ENCODE measurements at places on chromosomes 13 and 19.

DNA sequence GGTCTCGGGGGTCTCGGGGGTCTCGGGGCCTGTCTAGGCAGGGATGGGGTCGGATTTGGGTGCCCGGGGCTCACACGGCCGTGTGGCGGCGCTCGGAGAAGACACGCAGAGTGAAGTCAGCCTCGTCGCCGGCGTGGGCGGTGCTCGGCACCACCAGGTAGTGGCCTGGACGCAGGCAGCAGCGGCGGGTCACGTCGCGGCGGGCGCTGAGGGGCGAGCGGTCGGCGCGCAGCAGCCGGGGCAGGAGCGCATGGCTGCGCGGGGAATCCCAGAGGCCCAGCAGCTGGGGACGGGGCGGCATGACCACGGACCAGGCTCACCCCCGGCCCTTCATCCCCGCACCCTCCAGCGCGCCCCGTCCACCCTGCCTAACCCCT lies 8.2 kb downstream of the CAPN12 start:
- no peak for DNase-seq

- no peak for DNase-seq
Measured at GRCh38 chr19:18843960-18844359, 12.2 kb downstream of the UPF1 start.

- no peak for DNase-seq
Measured at GRCh38 chr13:105925496-105925895, 610.0 kb downstream of the EFNB2 start.

DNA sequence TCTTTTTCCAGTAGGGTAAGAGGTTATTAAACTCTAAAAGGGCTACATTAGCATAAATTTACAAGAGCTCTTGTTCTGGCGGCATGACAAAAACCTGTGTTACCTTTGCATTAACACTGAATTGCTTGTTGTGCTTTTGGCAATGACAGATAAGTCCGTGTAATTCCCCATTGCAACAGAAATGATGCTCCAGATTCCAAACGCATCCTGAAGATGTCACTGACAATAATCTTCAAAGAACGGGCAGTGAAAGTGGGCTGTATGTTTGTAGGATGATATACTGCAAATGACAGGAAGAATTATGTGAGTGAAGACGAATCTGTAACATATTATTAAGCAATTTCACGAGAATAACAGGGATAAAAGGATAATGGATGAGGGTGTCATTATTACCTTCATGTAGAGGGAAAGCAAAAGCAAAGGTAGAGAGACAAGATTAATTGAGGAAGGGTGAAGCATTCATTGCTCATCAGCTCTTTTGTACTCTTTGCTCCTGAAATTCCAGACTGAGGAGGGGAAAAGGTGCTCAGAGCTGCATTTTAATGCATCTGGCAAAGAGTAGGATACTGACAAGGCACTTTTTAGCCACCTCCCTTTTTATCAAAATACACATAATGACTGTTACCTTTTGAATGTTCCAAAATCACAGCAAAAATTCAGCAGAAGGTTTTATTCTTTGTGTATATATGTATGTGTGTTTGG lies 38.5 kb upstream of the MAB21L1 start:
- DNase-seq: no peak

- no peak for DNase-seq
Measured at GRCh38 chr19:33268162-33268991, 34.0 kb downstream of the CEBPA start.

- DNase-seq: no peak
Measured at GRCh38 chr13:67018775-67019174, 211.4 kb downstream of the PCDH9 start.

- no peak for DNase-seq
Measured at GRCh38 chr13:62280590-62280989, 864.9 kb upstream of the PCDH20 start.

DNA sequence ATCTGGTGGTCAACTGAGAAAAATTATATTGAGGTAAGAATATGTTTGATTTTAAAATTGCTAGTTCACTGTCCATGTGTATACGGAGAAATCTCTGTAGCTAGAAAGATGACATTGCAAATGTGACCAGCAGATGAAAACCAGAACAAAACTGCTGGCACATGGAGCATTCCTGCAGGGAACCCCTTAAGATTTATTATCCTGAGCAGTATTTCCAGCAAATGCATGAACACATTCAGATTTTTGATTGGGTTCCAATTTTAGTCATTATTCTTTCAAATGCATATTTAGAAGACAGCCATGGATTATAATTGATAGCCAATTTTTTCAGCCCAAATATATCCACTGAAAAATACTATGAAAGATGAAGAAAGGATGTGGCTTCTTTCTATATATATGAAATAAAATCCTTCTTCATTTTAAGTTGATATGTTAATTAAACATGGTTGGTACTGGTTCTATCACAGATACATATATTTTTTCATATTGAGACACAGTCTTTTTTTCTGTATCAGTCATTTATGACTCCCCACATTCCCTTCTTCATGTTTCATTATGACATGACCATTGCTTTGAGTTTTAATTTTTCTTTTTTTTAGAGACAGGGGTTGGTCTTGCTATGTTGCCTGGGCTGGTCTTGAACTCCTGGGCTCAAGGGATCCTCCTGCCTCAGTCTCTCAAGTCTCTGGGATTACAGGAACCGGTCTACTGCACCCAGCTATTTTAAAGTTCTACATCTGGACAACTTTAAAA lies 376.5 kb downstream of the KLF12 start:
- DNase-seq: no peak

DNA sequence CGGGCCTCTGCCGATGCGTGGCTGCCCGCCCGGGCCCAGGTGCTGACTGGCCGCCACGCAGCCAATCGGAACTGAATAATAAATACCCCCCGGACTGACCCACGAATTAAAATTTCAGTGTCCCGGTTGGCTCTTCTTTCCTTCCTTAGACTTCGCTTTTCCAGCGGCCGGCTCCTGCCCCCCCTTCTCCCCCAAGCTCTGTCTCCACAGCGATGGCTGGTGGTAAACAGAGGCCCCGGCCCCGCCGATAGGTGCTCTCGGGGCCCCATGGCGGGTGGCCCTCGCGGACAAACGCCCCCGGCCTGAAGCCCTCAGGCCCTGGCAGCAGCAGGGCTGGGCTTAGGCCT lies 2.6 kb downstream of the ZBTB7A start:
- no peak for DNase-seq

DNA sequence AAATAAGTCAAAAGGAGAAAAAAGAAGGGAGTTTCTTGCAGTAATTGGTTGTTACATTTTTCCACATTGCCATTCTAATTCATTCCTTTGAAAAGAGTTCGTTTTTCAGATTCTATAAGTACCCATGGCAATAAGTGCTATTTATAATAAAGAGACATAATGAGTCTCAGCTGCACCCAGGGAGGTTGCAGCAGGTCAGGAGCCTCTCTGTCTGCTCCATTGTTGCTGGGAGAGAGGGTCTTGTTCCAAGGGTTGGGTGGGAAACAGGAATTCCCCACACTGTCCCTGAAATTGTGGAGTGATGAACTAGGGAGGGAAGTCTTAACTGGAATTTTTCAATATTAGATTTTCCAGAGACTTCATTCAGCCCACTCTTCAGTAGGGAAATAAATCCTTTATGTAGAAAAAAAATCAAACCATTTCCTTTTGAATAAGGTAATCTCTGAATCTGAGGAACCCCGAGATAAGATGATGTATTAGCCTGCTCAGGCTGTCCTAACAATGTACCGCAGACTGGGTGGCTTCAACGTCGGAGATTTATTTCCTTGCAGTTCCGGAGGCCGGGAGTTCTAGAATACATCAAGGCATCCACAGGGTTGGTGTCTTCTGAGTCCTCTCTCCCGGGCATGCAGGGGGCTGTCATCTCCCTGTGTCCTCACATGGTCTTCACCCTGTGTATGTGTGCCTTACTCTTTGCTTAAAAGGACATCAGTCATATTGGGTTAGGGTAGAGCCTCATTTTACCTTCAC lies 342.7 kb upstream of the TMTC4 start:
- no peak for DNase-seq

DNA sequence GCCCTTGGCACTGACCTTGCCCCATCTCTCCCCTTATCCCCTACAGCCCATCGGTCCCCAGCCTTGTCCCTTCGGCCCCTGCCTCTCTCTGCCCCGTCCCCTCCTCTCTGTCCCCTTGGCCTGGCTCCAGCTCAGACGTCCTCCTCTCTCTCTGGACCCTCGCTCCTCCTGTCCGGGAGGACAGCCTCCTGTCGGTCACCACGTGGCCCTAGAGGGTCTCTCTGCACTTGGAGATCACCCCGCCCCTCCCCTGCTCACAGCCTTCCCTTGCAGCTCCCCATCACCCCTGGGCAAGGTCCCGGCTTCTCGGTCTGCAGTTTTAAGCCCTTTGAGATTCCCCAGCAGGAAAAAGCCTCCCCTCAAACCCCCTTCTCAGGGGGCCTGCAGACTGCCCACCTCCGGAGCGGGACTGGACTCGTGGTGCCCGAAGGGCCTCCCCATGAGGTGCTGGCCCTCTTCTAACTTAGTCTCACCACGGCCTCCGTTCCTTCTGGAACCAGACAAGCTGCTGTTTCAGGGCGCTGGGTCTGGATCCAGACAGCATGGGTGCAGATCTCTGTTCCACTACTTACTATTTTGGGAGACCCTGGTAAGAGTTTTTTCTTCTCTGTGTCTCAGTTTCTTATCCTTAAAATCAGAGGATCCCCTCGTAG lies 3.3 kb upstream of the KLK15 start:
- no peak for DNase-seq

GRCh38 chr19:42150911-42151361 lies 18.7 kb upstream of the POU2F2 start:
- DNase-seq: no peak

GRCh38 chr19:35973487-35973886 lies 21.5 kb upstream of the SDHAF1 start:
- no peak for DNase-seq

GRCh38 chr19:52335768-52336116 lies 301 bp upstream of the ZNF610 start:
- DNase-seq: no peak

DNA sequence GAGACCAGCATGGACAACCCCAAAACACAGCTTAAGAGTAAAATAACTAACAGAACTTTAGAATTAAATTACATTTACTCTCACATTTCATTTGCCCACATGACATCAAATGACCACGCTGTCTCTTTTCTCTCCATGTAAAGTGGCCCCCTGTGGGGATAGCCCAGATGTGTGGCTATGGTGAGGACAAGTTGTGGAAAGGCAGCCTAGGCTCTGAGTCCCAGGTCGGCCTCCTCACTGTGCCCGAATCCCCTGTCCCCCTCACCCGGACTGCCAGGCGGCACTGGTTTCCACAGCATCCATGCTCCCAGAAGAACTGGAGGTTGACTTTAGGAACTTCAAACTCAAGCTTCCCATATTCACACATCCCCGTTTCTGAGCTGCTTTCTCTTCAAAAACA lies 111.8 kb upstream of the UQCRFS1 start:
- DNase-seq: no peak

DNA sequence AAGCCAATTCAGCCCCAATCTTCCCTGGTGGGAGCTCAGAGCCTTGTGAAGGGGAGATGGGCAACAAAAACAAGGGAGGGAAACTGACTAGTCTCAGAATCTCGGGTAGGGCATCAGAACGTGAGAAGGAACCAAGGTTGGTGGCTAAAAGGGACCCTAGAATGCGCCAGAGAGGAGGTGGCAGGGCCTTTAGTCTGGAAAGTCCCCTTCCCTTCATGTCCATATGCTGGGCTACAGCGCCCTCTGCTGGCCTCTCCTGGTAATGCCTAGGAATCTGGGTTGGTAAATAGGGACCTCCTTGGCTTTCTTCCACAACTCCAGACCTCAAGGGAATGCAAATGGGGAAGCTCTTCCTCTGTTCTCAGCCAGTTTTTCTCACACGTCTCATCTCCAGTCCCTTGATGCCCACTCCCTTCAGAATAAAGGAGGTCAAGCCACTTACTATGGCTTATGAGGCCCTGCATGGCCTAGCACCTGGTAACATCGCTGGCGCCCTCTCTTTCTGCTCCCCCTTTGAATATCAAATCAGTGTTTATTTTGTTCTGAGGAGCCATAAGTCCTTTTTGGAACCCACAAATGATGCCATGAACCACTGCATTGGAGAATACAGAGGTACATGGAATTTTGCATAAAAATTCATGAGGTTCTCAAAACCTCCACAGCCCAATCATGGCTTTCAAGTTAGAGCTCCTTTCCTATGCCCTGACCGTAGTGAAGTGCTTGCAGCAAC lies 1.4 kb upstream of the CCDC97 start:
- peak; percentile 68 for DNase-seq

- no peak for DNase-seq
Measured at GRCh38 chr19:14694641-14695266, 4.9 kb downstream of the ZNF333 start.

DNA sequence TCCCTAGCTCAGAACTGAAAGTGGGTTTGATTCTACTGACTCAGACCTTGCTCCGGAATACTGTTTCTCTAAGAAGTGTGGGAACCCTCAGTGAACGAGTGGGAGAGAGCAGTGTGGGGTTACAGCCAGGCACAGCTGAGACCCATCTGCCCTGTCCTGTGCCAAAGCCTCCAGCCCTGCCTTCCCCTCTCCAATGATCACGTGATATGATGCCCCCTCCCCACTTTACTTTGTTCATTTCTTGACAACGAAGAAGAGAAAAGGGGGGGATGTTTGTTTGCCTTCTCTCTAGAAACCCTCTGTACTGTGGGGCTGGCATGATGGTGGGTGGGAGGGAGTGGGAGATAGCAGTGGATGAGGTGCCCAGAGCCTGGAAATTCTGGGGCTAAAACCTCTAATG lies 96.0 kb downstream of the RNASEH2B start:
- no peak for DNase-seq

- no peak for DNase-seq
Measured at GRCh38 chr13:78383071-78383484, 220.3 kb downstream of the POU4F1 start.

- no peak for DNase-seq
Measured at GRCh38 chr13:102907016-102907756, 61.4 kb downstream of the ERCC5 start.

GRCh38 chr13:73929287-73929932 lies 204.8 kb downstream of the KLF12 start:
- no peak for DNase-seq

DNA sequence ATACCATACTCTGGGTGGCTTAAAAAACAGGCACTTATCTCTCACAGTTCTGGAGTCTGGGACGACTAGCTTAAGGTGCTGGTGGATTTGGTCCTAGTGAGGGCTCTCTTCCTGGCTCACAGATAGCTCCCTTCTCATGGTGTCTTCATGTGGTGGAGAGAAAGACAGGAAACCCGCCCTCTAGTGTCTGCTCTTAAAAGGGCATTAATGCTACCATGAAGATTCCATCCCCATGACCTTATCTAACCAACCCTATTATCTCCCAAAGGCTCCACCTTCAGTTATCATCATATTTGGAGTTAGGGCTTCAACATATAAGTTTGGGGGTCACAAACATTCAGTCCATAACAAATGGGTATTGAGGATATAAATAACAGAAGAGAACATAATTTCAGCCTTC lies 139.4 kb downstream of the HS6ST3 start:
- DNase-seq: peak; percentile 2

Data from Panc1 (cell line).